ENCODE measurements at places on chromosomes 5 and 9.

- DNase-seq = no peak
Measured at GRCh38 chr9:215631-216155, 1.0 kb downstream of the DOCK8 start.

GRCh38 chr5:134554319-134555222 is 29.1 kb downstream of the JADE2 start:
- peak; percentile 100 for DNase-seq

GRCh38 chr5:171309276-171310211 is 496 bp downstream of the TLX3 start:
- DNase-seq = no peak

- DNase-seq = no peak
Measured at GRCh38 chr9:136529516-136530460, 16.1 kb downstream of the NOTCH1 start.

- DNase-seq = no peak
Measured at GRCh38 chr5:129653057-129653375, 94.9 kb upstream of the MINAR2 start.

DNA sequence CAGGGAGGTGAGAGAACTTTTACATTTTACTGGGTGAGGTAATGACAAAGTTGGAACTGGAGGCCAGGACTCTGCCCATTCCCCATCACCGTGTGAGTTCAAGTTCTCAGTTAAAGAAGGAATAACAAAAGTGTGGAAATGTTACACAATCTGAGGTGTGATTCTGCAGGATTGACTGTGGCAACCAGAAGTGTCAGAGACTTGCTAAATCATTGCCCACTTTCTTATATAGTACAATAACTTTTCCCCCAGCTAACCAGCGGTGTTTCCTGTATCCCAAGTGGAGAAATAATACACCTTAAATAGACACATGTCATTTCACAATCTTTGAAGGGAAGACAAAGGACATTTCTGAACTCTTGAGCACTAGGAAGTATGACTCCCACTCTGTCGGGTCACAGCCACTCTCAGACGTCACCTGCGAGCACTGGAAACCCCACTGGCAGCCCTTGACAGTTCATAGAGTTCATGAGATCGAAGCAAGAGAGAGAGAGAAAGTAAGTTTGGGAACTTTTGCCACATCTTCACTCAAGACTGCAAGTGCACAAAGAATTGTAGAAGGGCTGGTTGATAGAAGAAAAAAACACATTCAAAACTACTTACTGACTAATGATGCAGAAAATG is 28.4 kb downstream of the PAX5 start:
- no peak for DNase-seq

GRCh38 chr5:66945389-66946349 is 250.9 kb downstream of the CD180 start:
- no peak for DNase-seq

- no peak for DNase-seq
Measured at GRCh38 chr9:33043671-33044070, 18.6 kb downstream of the DNAJA1 start.

DNA sequence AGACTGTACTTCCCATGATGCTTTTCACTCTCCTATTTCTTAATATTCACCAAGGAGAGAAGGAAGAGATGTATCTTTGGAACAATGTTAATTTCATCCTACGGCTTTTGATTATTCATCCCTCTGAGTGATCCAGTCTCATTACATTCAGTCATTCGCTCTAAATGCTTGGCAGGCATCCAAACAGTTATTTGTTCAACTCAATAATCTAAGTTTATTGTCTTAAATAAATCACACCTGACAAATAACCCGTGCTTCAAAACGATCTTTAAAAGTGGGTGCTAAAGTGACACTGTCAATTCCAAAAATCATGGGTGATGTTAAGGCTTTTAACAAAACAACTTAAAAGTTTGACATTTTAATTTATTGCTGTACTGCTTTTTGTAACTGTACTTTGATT is 233.1 kb downstream of the RASEF start:
- no peak for DNase-seq

GRCh38 chr9:119868694-119869093 is 499.5 kb upstream of the BRINP1 start:
- DNase-seq = no peak

DNA sequence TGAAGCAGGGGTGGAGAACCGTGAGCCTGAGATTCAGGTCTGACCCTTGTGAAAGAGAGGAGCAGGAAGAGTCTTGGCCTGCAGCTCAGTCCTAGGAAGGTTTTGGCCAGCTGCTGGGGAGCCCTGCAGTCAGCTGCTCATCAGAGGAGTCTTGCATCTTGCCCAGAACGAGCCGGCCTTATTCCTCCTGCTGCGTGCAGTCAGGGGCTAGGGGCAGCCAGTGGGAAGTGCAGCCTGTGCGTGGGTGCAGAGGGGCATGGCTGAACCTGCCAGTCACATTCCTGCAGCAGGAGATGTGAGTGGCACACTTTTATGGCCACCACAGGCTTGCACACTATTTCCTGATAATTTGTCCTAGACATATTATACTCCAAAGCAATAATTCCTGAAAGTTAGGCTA is 278.7 kb downstream of the NPR3 start:
- DNase-seq = no peak

DNA sequence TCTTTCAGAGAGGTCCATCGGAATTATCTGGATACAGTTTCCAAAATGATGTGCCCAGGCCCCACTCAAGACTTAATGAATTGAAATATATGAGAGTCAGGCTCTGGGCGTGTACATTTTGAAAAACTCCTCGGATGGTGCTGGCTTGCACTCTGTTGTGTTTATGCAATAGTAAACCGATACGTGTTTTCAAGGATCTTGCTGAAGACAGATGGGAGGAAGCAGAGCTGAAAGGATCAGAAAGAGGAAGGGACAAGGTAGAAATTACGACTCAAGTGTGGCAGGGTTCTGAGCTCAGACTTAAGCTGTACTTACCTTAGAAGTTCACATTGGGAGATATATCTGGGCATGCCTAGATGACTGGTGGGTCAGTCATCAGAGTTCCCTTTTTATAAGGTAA is 13.7 kb upstream of the STOM start:
- no peak for DNase-seq

DNA sequence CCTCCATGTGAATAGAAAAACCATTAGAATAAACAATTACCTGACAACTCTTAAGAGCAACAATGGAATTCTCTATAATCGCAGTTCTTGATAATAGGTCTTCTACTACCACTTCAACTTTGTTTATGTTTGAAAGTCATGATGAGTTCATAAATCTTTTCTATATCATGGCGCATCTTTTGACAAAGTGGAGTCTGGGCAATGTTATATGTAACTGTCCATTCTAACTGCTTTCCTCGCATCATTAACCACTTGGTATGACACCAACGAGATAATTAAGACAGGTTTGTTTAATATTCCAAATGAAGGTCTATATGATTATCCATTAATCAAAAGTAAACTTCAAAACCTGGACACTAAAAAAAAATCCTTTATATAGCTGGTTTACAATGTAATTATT is 272.0 kb downstream of the DENND1A start:
- no peak for DNase-seq

DNA sequence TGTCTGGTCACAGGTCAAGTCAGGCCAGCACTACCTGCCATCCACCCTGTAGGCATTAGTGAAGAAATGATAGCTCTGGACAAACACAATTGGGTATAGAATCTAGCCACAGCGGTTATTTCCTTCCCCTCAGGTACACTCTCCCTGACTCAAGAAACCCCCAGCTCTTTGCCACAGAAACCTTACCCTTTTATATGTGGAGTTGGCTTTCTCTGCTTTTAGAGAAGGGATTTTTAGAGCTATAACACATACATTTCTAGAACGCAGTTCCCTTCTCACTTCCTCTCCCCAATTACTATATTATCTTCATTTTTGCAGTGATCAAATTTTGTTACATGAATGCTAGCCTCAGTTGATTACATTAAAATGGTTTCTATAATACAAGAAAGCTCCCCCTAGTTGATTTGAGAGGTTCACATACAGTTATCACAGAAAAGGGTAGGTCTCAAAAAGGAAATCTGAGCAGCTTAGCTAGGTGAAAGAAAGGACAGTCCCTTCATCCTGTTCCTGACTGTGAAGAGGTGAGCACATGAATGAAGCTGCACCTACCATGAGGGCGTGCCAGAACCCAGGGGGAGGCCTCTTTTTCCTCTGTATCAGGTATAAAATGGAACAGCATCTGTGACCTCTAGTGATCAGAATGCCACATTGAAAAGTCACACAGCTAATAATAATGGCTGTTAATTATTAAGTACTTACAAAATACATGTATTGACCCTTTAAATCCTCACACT is 425.6 kb downstream of the KIAA0825 start:
- no peak for DNase-seq

DNA sequence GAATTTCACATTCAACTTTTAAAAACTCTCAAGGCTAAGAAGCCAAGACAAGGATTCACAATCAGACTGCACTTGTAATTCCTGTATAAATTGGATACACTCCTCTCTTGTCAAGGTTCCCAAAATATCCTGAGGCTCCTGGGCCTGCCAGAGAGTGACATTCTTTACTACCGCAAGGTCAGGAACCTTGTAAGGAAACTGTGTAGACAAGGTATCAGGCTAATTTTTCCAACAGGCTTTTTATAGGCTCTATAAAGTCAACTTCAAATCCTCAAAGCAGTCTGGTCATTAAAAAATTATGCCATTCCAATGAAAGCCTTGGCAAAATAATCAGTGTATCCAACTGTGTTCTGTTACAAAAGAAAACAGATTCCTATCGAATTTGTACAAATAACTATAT is 15.5 kb upstream of the PAIP1 start:
- peak; percentile 42 for DNase-seq
